ENCODE measurements at places on chromosomes 12 and 14. TPM values are rescaled to one million over a fixed set of nuclear protein-coding genes. Genes with fewer than 3 reads are reported as not detected.

The SCN8A gene
- total RNA-seq, result 0.33 TPM

DNA sequence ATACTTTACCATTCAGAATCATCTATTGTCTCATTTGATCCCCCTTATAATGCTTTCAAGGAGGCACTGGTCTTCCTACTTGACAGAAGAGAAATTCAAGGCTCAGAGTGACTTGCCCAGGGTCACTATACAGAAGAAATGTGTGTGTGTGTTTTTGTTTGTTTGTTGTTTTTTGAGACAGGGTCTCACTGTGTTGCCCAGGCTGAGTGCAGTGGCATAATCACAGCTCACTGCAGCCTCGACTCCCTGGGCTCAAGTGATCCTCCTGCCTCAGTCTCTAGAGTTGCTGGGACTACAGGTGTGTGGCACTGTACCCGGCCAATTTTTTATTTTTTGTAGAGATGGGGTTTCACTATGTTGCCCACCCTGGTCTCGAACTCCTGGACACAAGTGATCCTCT lies 22.9 kb downstream of the IRF2BPL start:
- DNase-seq, result no peak

DNA sequence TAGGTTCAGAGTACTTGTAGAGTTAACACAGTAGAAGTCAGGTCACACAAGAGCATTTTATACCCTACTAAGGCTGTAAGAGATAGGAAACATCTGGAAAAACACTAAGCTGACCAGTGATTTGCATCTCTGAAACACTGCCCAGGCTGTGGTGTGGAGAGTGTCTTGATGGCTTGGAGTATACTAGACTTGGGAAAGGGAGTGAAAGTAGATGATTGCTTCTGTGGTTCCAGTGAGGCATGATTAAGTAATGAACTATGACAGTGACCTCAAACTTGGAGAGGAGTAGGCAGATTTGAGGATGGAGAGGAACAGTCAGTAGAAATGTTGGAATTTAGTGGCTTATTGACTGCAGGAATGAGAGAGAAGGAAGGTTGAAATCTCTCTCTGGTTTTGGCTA lies 201.2 kb downstream of the FLRT2 start:
- no peak for DNase-seq

The BDKRB1 gene
- 0.42 TPM for total RNA-seq

DNA sequence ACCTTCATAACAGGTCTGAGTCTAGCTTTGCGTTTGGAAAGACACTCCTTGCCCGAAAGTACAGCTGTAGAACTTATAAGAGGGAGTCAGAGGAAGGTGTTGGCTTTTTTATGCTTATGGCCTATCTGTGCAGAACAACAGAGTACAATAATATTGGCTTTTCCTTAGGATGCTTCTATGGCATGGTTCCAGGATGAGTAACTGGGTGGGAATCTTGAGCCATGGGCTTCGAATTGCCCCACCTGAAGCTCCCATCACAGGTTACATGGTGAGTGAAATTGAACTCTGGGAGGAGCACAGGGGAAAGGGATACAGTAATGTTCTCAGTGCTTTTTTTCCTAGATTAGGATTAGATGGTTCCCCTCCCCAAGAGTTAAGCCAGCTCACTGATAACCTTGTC lies 13.0 kb downstream of the PARP2 start:
- no peak for DNase-seq

DNA sequence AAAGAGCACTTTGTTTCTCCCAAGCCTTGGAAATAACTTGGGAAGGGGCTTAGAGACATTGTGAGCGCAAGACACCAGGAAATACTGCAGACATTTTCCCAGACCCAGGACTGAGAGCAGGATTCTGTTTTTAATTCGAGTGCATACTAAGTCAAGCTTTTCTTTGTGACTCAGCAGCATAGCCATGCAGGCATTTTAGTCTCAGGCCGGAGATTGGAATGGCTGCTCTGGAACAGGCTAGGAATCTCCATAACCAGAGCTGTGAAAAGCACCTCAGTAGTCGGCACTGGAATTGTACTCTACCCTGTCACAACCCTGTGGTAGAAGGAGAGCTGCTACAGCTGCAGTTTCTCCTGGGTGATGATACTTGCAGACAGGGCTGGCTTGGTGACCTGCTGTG lies 28.9 kb upstream of the GARIN6 start:
- DNase-seq, result no peak

DNA sequence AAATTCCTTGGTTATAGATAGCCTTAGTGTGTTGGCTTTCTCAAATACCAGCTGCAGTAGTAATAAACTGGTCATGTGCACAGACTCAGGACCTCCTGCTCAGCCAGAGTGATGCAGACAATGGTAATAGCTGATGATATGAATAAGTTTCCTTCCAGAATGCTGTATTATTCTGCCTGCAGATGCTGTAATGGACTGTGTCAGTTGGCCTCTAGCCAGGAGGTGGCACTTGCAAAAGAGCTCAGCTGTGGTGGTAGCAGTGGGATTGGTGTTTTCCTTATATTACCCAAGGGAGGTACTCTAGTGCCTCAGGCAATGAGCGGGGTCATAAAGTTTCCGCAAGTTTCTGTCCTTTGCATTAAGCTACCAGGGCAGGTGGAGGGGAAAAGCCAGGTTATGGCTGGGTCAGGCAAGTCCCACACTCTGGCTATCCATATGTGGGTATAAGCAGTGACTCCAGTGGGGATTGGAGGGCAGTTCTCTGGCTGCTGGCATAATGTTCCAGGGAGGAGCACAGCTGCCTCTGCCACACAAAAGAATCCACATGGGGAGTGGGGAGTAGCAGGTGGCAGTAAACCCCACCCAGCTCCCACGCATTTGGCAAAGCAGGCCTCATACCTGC lies 14.0 kb upstream of the MUCL1 start:
- DNase-seq, result no peak

- no peak for DNase-seq
Observed at GRCh38 chr12:93957870-93958269, 190.5 kb upstream of the PLXNC1 start.

GRCh38 chr12:86772696-86773095 lies 516.5 kb upstream of the MGAT4C start:
- DNase-seq, result no peak

GRCh38 chr12:69824028-69824427 lies 999 bp upstream of the MYRFL start:
- DNase-seq, result no peak

The TDRD9 gene
- total RNA-seq, result 2.9 TPM

- DNase-seq, result no peak
Observed at GRCh38 chr12:57485695-57486094, 2.2 kb upstream of the MARS1 start.

GRCh38 chr14:61474015-61474414 lies 152.6 kb downstream of the PRKCH start:
- DNase-seq, result no peak

- no peak for DNase-seq
Observed at GRCh38 chr12:88947486-88948043, 367.3 kb upstream of the KITLG start.

GRCh38 chr12:3246253-3246652 lies 169.1 kb downstream of the TSPAN9 start:
- DNase-seq, result no peak

DNA sequence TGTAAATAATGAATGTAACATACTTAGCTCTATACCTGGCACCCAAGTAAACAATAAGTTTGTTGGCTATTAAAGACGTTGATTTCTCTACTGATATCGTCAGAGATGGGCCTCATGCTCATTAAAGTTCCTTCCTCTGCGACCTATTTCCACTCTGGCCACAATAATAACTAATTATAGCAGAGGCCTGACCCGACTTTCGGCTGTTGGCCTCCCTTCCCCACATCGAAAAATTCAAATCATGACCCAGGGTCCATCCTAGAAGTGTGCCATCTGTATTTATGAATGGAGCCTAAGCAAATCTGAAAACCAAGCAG lies 321 bp upstream of the USP30 start:
- no peak for DNase-seq

DNA sequence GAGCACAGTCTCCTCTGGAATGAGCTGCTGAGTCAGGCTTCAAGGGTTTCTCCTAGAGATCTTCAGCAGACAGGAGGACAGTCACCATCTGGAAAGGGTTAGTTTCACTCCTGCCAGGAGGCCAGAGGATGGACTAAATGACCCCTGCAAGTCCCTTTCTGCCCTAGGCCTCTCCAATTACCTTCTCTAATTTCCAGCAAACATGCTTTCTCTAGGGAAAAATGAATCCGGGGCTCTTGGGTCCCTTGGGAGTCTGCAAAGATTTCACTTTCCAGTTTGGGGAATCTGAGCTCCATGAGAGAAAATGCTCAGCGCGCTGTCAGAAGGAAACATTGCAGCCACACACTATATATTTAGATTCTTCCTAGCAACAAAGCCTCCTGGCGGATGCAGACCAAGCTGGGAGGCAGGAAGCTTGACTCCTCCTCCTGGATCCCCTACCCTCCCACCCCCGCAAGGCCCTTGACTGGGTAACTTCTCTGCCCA lies 184.4 kb upstream of the CCND2 start:
- no peak for DNase-seq
